GM06990 (cell line): ENCODE measurements at places on chromosomes 4 and X.

DNA sequence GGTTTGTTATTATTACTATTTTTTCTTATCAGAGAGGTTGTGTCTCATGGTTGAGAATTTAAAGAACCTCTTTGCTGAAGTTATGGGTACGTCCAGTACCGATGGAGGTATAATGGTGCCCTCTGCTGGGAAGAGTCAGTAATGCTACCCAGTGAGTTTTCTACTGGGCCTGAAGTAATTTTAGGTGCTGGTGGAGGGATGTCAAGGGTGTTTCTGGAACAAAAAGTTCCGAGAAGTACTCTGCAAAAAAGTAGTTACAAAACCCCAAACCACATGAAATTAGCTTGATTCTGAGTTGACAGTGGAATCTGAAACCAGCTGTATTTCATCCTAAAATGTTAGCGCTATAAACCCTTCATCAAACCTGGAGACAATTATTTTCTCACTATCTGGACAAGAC is 102.5 kb upstream of the MID1 start:
- DNase-seq: no peak

DNA sequence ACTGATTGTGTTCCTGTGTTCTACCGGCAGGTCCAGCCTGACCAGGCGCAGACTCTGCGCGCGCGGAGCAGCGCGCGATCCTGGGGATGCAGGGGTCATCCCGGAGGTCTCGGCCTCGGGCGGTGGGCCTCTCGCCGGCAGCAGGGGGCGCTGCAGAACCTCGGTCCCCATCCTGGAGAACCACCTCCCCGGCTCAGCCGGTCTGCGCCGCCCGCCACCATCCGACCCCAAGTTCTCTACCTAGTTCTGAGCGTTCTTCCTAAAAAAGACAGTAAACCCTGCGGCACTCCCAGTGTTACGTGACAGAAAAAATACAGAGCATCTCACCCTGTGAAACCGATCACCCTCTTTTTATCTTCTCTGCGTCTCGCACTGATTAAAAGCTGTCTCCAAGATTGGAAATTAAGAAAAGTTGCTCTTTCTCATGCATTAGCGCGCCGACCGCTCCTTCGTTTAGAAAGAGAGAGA is 1.6 kb downstream of the TRPC3 start:
- peak; percentile 82 for DNase-seq

DNA sequence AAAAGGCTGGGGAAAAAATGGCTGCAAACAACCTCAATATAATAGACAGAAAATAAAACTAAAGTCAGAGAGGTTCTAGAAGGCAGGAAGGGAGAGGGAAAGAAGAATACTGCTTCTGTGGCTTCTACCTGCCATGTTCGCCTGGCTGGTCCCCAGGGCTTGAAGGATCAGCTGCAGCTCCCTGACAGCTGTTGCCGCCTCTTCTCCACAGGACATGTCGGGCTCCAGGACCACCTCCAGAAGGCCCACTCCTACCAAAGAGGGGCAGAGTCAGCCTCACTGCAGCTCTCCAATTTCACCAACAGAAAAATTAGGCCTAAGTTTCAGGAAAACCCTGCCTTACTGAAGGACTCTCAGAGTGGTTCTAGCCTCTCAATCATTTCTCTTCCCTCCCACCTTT is 44.9 kb downstream of the GATB start:
- no peak for DNase-seq

- DNase-seq: no peak
These were observed 1074.1 kb upstream of the SLIT2 start for GRCh38 chr4:19177616-19178015.

DNA sequence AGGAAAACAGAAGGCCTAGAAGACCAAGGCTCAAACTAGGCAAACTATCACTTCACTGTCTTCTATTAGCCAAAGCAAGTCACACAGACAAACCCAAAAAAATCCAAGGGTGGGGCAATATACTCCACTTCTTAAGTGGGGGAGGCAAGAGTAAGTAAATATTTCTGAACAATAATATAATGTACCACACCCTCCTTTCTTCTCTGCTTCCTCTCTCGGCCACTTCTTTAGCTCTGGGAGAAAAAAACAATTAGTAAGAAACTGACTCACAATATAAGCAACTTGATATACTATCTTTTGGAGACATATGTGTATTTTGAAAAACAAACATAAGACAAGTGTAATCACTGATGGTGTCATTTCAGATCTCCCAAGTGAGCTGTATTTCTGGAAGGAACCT is 14.8 kb downstream of the DCAF8L1 start:
- no peak for DNase-seq

DNA sequence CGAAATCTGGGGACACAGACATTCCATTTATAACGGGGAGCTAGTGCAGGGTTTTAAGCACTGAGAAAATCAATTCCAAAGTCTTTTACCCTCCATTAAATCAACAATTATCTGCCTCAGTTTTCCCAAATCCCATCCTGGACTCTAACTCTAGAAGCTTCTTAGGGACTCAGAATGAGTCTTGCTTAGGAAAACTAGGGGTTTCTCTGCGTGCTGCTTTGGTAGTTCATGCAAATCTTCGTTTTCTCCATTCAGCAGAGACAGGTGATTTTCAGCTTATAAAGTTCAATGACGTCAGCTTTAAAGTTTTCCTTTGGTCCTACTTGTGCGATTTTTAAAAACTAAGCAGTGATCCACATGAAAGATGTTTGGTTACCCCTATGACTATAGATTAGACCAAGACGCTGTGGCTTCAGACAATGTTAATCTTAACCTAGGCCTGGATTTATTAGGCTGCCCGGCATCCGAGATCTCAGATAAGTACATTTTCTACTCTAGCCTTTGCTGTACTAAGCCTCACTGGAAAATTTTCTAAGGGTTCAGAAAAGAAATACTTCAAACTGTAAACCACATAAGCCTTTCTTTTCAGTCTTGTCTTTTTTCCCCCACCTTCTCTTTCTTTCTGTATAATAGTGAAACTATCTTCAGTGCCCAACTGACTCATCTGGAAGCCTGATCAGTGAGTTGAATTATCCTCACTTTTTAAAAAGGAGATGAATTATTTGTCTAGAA is 121.4 kb upstream of the GATB start:
- DNase-seq: peak; percentile 53

DNA sequence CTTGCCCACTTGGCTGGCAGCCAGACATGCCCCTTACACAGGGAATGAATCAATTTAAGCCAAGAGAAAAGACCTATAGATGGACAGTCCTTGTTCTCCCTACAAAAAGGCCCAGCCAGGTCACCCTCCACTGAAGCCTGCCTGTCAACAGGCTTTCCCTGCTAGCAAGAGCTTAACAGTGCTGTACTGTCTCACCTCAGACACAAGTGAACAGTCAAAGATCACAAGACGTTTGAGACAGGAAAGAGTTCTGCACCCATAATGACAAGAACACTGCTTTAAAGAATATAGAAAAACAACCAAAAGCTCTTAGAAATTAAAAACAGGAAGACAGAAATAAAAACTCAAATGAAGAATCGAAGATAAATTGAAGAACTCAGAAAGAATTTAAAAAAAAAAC is 4.6 kb downstream of the RNF175 start:
- no peak for DNase-seq

DNA sequence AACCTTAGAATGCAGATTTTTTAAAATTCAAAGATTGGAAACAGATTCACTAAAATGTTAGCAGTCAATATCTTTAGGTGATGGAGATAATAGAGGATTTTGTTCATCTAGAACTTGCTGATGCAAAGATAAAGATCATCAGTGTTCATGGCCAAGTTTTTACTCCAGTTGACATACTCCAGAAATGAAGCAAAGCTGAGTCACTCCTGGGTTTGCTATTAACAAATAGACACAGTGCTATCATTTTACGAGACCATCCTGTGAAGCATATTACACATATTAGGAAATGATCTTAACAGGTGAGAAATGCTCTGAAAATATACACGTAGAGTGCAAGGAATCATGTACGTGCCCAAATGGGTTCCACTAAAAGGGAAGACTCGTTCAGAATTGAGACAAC is 170.6 kb upstream of the FAM9B start:
- no peak for DNase-seq

DNA sequence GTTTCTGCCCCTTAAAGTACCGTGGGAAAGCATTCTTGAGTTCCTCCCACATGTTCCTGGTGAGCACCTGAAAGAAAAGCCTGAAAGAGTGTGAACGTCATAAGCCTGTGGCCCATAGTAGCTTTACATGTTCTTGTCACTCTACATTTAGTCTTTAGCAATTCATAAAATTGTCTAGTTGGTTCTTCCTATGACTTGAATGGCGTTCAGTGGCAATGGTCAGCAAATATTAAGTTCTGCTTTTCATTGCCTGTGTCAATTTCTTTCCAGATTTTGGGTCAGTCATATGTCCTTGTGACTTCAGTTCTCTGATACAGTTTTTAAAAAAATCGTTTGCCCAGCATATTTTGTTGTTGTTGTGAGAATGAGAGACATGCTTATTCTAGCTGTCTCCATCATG is 650.0 kb upstream of the BOD1L1 start:
- no peak for DNase-seq

- no peak for DNase-seq
These were observed 48.7 kb downstream of the CPZ start for GRCh38 chr4:8641256-8641655.

DNA sequence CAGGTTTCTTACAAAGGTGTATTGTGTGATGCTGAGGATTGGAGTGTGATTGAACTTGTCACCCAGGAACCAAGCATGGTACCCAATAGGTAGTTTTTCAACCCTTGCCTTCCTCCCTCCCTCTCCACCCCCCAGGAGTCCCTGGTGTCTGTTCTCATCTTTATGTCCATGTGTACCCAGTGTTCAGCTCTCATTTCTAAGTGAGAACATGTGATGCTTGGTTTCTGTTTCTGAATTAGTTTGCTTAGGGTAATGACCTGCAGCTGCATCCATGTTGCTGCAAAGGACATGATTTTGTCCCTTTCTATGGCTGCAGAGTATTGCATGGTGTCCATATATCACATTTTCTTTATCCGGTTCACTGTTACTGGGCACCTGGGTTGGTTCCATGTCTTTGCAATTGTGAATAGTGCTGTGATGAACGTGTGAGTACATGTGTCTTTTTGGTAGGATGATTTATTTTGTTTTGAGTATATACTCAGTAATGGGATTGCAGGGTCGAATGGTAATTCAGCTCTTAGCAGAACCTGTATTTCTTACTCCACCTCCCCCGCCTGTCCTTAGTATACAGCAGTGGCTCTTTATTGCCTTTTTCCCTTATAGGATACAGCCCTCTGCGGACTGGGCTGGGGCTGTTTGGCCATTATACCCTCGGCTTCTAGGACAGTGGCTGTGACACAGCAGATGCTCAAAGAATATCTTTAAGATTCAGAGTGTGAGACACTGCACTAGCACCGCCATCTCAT is 145.4 kb downstream of the PTTG2 start:
- DNase-seq: no peak

DNA sequence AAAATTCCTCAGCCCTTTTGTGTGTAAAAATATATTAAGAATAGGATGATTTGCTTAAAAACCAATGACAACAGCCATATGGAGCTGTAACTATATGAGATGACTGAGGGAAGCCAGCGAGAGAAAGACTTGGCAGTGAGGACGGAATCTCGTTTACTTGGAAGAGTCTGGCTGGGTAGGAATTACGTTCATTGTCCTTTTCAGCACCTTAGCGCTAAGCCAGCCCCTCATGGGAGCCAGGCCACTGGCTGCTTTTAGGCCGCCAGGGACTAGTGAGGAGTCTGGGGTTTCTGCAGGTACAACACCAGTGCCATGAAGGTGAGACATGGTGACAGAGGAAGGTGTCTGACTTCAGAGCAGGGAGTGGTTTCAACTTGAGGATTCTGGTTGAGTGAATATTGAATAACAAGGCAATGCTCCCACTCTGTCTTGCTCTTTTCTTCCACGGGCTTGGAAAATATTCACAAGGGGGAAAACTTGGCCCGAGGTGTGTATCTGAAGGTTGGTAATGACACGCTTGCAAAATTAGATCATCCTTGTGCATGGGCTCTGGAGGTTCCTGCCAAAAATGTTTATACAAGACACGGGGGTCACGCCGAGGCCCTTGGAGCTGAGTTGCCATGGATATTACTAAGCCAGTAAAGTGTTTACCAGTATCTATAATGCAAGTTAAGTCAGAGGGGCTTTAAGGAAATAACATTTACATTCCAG is 17.4 kb downstream of the KLF3 start:
- DNase-seq: no peak

GRCh38 chrX:23616361-23616760 is 50.9 kb upstream of the PRDX4 start:
- DNase-seq: no peak

DNA sequence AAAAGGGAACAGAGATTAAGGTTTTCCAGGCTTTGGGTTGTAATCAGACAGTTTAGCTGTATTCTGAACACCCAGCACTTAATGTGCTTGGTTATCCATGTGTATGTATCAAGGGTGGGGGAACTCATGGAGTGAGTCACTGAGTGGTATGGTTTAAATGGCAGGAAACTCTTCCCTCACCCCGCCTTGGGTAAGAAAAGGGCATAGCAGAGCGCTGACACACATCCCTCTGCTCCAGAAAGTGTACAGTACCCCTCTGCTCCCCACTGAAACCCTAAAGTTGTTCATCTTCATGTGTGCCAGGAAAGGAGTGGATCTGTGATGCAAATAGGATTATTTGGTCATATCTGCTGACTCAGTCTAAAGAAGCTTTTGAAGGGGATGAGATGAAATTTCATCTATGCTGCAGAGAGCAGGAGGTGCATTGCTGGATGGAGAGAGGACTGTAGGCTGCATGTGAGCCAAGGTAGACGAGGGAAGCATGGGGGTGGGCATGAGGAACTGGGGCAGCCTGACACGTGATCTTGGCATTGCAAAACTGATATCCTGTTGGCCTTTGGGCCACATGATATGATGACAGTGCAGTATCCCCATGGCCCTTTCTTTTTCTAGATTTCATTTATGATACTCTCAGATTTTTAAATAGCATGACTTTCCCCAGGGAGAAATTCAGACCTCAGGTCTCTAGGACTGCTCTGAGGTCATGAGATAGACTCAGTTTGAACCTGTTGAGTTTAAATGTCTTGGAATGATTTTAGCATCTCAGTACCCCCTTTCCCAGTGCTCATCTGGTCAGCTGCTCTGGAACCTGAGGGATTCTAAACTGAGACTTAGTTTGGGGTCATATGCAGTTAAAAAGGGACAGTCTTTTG is 84.8 kb downstream of the TMEM164 start:
- DNase-seq: no peak

GRCh38 chrX:15943391-15943790 is 88.8 kb upstream of the AP1S2 start:
- no peak for DNase-seq

DNA sequence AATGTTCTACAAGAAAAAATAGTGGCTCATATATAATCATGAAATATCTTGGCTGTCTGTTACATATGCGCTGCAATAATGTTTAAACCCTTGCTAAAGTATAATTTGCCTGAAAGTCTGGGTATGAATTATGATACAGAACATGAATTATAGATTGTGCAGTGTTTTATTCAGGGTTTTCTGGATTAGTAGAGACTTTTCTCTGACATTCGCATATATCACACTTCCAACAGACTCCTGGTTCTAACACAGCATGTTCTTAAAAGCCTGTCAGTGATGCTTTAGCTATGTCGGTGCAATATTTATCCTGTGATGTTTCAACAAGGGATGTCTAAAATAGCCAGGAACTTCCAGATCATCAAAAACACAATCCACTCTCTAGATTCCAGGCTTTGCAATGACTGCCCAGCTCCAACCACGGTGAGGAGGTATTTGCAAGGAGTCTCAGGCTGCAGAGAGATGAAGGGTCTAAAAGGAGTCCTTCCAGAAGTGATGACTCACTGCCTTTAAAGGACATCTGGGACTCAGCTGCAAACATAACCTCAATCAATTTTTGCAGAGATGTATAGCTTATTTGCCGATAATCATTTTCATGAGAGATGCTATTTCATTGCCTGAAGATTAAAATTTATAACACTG is 69.4 kb downstream of the RWDD4 start:
- no peak for DNase-seq
